NCI-H774 (cell line): ENCODE measurements at places on chromosomes 1 and 21.

- DNase-seq, result no peak
Observed at GRCh38 chr1:118363396-118363795, 178.4 kb upstream of the SPAG17 start.

- DNase-seq, result no peak
Observed at GRCh38 chr1:2523191-2523890, 3.1 kb downstream of the PANK4 start.

DNA sequence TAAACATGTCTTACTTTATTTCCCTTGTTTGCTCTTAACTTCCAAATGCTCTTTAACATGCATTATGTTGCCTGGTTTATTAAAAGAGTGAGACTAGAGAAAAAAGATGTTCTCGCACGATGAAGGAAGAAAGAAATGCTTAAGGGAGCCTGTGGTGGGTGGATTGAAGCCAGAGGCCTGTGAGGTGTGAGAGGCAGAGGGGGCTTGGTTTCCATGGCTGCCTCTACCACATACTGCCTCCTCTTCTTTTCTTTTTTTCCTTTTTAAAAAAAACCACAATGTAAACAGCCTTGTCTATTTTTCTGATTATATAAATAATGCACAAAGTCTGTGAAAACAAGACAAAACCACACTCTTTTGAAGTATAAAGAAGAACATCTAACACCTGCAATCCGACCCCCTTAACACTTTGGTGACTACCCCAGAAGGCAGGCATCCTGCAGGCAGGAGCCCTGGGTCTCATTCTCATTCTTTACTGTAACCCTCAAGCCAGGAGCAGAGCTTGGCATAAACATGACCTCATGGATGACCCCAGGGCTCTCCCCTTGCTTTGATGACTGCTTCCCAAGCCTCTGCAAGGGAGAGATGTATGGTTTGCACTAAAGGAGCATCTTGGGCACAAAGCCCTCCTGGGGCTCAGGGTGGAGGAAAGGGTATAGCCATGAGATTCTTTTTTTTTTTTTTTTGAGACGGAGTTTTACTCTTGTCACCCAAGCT is 10.1 kb upstream of the PARP1 start:
- no peak for DNase-seq

DNA sequence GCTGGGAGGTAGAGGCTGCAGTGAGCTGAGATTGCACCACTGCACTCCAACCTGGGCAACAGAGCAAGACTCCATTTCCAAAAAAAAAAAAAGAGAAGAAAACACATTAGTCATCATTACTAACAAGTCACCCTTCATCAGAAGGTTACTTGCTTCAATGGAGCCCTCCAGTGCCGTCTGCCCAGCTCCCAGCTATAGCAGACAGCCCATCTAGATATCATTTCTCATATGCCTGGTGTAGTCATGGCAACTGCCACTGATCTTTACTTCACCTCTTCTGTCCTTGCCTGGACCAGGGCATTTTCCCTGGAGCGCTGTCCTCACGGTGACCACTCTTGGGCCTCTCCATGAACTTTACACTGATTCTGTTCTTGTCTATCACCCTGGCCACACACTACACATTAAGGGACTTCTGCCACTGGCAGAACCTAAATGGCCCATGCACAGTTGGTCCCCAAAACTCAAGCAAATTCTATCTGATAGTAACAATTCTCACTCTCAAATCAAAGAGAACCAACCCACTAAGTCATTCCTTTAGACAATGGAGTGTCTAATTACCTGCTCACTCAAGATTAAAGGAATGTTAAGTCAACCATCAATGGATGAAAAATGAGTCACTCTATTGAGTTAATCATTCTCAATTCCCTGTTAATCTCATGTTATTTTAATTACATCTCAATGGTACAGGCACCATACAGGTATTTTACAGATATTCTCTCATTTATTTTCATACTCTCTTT is 12.9 kb downstream of the GPA33 start:
- DNase-seq, result no peak

DNA sequence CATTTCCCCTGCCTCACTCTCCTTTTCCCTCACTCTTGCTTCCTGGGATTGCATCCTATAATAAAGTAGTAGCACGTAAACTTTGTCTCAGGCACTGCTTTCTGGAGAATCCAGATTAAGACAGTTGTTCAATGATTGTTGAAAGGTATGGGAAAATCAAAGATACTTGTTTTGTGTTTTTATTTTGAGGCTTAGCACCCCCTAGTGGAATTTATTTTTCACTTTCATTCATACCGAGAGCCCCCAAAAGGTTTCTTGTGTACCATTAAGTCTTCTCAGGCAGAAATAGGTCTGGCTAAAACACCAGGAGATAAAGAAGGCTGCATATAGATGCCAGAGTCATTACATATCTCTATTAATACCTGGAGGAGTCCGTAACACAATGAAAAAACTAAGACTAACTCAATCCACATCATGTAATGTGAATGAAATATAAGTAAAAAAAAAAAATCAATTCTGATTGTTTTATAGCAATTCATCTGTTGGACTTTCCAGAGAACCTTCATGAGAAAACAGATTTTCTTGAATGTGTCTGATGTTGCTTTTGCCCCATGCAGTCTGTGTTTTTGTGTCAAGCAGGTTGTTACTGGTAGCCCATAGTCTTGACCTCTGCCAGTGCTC is 103.5 kb downstream of the RPE65 start:
- no peak for DNase-seq

DNA sequence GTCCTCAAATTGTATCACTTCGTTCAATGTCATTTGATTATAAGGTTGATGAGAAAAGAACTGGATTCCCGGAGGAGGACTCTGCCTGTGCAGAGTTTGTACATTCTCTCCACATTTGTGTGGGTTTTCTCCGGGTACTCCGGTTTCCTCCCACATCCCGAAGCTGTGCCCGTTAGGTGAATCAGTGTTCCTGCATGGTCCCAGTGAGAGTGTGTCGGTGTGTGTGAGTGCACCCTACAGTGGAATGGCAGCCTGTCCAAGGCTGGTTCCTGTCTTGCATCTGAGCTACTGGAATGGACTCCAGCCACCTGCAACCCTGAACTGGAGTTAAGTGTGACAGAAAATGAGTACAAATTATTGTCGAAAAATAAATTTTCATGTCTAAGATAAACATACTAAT is 92.2 kb upstream of the KCTD3 start:
- DNase-seq, result no peak

GRCh38 chr1:68269637-68270430 is 37.5 kb upstream of the WLS start:
- DNase-seq, result no peak

- no peak for DNase-seq
Observed at GRCh38 chr1:152776361-152776760, 1.4 kb downstream of the LCE1F start.

GRCh38 chr1:66930823-66931174 is 6.0 kb downstream of the MIER1 start:
- no peak for DNase-seq

- no peak for DNase-seq
Observed at GRCh38 chr1:169588112-169588511, 1.8 kb upstream of the F5 start.

DNA sequence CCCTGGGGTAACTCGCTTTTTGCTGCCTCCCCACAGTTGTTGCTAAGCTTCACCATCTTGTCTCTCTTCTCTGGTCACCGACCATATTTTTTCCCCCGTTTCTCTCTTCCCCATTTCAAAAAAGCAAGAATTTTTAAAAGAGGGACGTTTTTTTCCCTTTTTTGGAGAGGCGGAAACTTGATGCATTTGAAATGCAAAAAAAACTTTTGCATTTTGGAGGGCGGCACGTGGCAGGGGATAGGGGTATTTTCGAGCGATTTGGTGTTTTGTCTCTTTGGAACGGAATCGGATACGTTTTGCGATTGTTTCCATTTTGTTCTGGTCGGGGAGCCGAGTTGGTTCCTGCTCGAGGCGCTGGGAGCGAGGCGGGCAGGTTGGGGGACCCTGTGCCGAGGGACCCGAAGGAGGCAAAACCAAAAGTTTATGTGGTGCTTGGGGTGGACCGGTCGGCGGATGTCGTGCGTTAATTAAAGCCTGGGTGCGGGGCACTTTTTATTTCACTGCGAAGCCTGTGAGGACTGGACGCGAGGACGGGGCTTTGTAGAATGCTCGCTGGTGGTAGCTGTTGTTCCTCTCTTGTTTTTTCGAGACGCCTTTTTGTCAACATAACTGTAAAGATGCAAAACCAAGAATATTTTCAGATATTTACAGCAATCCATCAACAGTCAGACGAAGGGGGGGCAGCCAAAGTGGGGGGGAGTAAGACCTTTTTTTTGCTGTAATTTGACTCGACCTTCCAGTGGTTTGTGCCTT is 884 bp downstream of the H3-3A start:
- DNase-seq, result peak; percentile 57

GRCh38 chr1:4422504-4423289 is 231.7 kb upstream of the AJAP1 start:
- DNase-seq, result no peak

GRCh38 chr1:42163536-42164503 is 725 bp downstream of the GUCA2A start:
- no peak for DNase-seq
